ENCODE measurements at places on chromosomes 3 and 15.

- no peak for DNase-seq
These were observed 10.0 kb downstream of the WNT7A start for GRCh38 chr3:13869761-13870343.

GRCh38 chr15:80106051-80106450 lies 46.6 kb downstream of the ZFAND6 start:
- DNase-seq = no peak

DNA sequence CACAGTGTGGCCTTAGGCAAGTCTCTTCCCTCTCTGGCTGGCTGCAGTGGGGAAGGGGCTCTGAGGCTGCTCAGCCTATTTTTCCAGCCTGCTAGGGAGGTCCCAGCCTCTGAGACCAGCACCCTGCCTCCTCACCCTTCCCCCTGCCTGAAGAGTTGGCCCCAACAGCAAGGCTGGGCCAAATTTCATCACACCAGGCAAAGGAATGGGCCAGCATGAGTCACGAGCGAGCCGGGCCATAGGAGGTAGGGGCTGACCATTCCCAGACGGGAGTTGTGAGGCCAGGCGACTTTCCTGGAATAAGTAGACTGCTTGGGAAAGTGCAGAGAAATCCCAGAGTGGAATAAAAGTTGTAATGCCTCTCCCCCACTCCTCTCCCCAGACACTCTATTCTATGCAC lies 5.7 kb upstream of the FBLN2 start:
- DNase-seq = no peak

DNA sequence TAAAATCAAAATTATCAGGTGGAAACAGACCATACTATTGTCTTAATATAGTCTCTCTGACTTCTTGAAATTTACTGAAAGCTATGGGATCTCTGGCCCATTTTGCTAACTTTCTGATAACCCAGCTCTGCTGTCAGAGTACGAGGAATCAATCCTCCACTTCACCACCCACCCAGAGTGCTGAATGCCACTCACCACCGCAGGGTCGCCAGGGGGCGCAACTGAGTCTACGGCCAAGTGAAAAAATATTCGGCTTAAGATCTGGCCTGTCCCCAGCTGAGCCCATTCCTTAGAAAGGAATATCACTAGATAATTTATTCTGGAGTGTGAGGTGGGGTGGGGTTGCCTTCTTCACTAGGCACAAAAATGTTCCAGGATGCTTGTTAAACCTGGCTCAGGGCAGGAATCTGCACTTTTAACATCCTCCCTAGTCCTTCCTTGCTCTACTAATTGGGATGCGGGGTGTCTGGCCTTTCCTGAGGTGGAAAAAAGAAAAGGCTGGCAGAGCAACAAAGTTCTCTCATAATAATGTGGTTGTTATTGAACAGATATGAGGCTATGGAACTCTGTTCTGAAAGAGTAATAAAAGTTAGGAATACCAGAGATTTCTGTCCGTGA lies 520.6 kb downstream of the MFSD1 start:
- no peak for DNase-seq

GRCh38 chr15:31307270-31308184 lies 19.1 kb upstream of the KLF13 start:
- no peak for DNase-seq

- DNase-seq = no peak
These were observed 18.1 kb upstream of the STAC start for GRCh38 chr3:36362216-36362615.

GRCh38 chr3:134328846-134329245 lies 45.4 kb downstream of the AMOTL2 start:
- no peak for DNase-seq

DNA sequence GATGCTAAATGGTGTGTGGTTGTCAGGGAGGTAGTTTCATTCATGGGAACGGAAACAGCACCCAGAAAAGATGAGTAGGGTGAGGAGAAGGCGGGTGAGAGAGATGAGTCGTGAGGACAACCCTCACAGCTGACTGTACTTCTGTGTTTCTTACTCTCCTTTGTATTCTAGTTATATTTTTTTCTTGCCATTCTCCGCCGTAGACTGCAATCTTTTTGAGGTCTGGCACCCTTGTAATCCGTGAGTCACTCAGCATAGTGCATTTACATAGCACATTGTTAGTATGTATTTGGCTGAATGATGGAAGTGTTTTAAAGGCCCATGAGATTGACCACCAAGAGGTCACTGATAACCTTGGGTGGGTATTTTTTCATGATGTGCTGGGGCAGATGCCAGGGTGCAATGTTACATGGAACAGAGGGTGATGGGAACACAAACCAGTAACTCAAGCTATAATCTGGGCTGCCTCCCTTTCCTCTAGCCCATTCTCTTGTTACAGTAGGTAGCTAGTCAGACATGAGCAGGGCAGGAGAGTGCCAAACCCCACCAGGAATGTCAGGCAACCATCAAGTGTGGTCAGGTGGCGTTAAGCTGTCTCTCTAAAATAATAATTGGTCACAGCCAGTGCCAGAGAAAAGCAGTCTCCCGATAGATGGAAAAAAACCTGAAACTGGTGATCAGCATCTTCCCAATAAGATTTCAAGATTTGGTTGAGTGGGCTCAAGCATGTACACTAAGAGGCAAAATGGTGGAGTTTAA lies 18.8 kb upstream of the DGKG start:
- no peak for DNase-seq

DNA sequence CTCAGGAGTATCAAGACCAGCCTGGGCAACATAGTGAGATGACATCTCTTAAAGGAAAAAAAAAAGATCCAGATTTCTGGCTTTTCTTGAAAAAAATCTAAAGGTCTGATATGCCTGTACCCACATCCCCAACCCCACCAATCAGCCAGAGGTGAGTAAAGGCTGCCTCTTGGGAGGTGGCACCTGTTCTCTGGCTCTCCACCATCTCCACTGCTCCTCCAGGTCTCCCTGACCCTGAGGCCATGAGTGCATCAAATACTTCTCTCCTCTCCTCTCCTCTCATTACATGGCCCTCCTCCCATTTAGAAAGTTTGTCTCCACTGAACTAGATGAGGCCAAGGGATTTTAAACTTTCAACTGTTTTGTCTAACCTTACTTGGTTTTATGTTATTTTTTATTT lies 5.2 kb downstream of the SIAH2 start:
- DNase-seq = no peak

GRCh38 chr3:177212756-177213155 lies 15.5 kb upstream of the TBL1XR1 start:
- DNase-seq = no peak

DNA sequence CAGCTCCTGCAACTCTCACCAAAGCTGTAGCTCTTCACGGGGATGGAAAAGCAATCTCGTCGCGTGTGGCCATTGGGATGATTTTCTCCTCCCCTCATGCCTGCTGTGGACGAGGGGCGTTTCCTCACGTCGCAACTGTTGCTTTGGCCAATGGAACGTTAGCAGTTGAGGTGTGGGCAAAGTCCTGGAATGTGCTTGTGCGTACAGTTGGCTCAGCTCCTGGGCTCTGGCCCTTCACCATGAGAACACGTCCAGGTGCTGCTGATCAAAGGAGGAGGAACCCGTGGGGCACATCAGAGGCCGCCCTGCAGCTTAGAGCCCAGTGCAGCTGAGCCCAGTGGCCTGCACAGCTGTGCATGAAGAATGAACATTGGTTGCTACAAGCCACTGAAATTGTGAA lies 186.1 kb downstream of the TJP1 start:
- no peak for DNase-seq

GRCh38 chr3:66789580-66790237 lies 208.4 kb upstream of the KBTBD8 start:
- no peak for DNase-seq

Measured in NCI-H510A treated with DMSO at 0.1 percent for 48 hours (cell line).